Inflammatory macrophage (primary cell): ENCODE measurements at places on chromosomes 1 and 21.

DNA sequence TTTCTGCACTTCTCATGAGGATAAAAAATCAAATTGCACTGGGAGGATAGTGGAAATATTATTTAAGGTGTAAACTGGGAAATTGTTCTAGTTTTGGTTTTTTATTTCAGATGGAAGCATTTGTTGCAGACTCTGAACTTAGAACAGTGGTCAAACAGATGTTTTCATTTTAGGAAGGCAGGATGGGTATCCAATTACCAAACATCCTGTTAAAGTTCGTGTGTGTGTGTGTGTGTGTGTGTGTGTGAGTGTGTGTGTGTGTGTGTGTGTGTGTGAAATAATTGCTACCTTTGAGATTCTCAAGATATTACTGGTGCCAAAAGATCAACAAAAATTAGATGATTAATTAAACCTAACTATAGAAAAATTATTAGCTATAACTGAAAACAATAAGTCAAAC is 24.3 kb upstream of the DUSP10 start:
- no peak for DNase-seq

DNA sequence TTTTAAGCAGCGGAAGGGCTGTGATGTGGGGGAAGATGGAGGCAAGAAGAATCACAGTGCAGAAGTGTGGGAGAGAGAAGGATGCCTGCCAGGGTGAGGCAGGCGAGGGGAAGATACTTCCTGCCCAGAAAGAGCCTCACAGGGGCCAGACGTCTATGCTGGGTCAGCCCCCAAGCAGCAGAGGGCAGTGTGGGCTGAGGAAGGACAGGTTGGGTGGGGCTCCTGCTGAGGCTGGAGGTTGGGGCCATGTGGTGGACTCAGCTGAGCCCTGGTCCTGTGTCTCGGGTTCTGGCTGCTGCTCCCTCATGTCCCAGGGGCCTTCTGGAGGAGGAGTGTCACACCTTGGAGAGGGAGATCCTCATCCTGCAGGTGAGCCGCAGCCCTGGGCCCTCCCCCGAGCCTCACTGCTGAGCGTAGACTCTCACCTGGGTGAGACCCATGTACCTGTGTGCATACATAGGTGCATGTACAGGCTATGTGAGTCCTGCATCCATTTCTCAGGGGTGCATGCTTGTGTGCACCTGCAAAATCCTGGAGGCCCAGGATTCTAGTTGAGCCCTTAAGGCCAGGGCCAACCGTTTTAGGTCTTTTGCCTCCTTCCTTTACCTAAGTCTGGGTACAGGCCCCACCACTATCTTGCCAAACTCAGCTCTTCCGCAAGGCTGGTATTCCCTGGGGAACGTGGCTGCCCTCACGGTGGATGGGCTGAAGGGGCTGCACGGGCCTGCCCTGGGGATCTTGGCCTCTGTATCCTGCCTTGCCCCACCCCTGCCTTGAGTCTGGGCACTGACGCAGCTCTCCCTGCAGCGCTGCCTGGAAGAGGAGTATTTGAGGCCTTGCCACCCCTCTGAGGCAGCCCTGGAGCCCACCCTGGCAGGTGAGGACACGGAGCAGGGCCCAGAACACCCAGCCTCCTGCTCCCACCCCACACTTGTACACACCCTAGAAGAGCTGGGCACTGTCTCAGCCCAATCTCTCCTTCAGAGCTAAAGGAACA is 3.7 kb downstream of the CCDC24 start:
- DNase-seq, result peak; percentile 33

- DNase-seq, result no peak
These were observed 1171.2 kb downstream of the PLA2G4A start for GRCh38 chr1:187999973-188000372.

GRCh38 chr1:14605945-14606344 is 7.5 kb downstream of the KAZN start:
- DNase-seq, result no peak

DNA sequence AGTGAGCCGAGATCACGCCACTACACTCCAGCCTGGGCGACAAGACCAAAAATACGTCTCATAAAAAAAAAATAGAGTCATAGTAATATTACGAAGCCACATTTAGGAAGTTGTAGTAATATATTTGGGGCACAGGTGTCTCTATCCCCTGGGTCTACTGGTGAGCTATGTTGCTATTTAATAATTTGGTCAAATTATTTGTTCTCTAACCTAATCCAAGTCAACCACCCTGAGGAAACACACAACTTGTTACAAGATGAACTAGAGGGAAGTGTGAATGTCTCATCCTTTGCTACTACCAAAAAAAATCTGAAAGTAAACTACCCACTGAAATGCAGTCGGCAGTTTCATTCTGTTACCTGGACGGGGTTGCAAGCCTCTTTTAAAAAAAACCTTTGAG is 35.3 kb downstream of the RGS8 start:
- DNase-seq, result no peak
